Lower lobe of right lung (tissue), 2 donors: ENCODE measurements at places on chromosomes 1 and 21.

DNA sequence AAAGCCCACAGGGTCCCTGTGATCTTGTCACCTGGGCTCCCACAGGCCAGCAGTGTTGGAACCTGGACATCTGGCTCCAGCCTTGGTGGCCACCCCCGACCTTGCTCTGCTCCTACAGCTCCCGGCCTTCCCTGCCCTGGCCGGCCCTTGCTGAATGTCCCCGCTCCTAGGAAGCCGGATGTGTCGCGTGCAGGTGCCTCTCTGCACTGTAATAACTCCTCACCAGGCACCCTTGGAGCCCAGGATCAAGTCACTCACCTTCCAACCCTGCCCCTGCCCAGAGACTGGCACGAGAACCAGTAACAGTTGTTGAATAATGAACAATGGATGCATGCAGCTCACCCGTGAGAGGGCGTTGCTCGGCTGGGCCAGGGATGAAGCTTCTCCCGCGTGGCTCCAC is 12.1 kb downstream of the PDE9A start:
- no peak for DNase-seq

DNA sequence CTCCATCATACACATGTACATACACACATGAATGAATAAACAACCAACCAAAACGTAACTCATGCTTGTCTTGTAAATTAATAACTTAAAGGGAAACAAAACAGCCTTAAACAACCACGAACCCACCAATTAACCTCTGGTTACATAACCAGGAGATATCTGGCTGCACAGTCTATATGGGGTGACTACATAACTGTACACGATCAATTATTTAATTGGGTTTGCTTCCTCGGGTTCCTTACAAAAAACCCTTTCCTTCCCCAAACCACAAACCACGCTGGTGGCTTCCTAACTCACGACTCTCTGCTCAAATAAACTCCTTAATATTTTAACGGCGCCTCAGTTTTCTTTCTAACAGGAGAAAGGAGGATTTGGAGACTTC is 744 bp downstream of the ZNF670 start:
- DNase-seq: no peak

DNA sequence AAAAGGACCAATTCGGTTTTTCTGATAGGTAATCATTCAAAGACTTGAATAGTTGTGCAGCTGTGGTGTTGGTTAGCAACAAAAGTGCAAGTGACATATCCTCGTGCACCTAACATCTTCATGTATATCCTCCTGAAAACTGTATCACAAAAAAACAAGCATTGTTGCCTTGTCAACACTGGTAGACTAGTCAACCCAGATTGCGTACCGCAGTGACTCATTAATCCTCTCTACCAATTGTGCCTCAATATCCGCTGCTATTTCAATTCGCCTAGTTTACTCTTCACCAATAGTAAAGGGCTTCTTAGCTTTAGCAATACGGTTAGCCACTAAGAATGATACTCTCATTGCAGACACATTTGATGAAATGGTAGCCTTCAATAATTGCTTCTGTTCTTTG is 3.5 kb downstream of the HHAT start:
- no peak for DNase-seq

GRCh38 chr1:176801514-176802020 is 338.6 kb downstream of the PAPPA2 start:
- DNase-seq: no peak

DNA sequence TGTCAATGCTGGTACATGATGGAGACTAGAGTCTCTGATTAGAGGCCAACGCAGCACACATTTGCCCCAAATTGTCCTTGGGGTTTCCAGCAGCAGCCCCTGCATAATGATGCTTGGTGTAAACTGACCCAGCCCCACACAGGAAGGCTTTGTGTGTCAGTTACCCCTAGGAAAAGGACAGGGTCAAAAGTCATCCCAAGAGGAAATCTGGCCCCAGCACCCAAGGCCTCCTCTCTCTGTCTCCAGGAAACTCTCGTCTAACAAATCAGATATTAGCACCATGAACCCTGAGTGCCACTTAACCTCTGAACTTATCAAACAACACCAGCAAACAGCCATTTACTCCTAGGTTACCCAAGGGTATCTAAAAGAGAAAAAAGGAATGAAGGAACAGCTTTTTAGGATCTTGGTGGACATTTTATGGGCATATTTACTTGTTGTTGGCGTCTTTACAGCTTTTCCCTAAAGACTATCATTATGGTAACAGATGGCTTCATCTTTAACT is 84.5 kb downstream of the PSMG1 start:
- DNase-seq: no peak

- DNase-seq: no peak
Measured at GRCh38 chr1:204684206-204684570, 1.4 kb downstream of the LRRN2 start.

DNA sequence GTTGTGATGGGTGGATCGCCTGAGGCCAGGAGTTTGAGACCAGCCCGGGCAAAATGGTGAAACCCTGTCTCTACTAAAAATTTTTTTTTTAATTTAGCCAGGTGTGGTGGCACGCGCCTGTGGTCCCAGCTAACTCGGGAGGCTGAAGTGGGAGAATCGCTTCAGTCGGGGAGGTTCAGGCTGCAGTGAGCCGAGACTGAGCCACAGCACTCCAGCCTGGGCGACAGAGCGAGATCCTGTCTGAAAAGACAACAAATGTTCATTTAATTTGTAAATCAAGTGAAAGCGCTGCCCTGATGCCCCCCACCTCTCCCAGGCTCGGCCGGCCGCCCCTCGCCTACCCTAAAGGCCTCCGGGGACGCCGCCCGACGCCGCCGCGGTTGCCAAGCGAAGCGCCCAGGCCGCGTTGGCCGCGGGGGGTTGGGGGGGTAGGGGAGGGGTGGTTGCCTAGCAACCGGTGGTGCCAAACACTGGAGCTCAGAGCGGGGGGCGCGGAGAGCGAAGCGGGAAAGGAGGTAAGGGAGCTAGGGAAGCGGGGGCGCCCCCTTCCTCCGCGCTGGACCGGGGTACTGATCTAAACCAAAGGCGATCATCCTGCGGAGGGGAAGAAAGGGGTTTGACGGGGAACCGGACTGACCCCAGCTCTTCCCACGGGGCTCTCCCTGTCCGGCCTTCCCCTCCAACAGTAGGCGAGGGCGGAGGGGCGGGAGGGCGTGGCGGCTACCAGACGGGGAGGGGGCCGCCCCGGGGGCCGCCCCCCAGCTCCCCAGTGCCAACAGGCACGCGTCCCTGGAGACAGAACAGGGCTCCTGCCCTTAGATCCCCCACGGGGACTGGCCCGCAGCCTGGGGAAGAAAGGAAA is at the start of gene TEKT2:
TSS of gene TEKT2 (plus strand) at position 460 of the 862 bp plus-strand sequence. CDS start 828 bp downstream, outside the sequence.
- DNase-seq: no peak

- DNase-seq: no peak
Measured at GRCh38 chr1:66214901-66215300, 319.1 kb upstream of the SGIP1 start.

DNA sequence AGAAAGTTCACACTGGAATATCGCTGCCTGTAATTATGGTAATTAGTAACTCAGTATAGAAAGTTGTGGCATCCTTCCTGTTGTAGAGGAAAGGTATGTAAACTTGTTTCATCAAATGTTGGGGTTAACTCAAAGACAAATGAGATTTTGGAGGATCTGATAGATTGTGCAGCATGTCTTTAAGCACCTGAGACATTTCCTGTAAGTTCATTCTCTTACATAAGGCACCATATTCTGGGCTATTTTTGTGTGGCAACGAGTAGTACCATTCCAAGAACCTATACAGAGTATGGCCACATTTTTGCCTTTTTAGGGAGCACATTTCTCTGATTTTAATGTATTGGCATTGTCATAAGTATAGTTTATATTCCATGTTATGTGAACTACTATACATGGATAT is 88.8 kb downstream of the CDC14A start:
- DNase-seq: no peak
